Ascending aorta (tissue), 2 donors: ENCODE measurements at places on chromosomes 12 and 14. TPM values are rescaled to one million over a fixed set of nuclear protein-coding genes. Genes with fewer than 3 reads are reported as not detected.
A peak's percentile ranks its signal among the peaks of the same experiment; 100 is the strongest.

- DNase-seq, result no peak
Observed at GRCh38 chr14:73372529-73372928, 85.8 kb downstream of the NUMB start.

DNA sequence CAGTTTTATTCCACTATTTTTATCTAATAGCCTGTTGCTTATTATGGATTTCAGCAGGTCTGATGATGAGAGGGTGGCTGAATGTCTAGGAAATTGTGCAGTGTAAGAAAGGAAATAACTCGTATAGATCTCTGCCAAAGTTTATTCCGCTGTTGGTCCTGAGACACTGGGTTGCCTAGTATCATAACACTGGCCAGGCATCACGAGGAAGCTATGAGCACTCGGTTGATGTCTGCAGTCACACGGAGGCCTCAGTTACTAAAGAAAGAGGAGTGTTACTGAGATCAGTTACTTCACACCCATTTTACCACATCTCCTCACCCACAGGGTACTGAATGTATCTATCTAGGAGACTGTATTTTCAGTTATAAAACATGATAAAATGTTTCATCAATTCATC is 21.9 kb downstream of the BHLHE41 start:
- no peak for DNase-seq

DNA sequence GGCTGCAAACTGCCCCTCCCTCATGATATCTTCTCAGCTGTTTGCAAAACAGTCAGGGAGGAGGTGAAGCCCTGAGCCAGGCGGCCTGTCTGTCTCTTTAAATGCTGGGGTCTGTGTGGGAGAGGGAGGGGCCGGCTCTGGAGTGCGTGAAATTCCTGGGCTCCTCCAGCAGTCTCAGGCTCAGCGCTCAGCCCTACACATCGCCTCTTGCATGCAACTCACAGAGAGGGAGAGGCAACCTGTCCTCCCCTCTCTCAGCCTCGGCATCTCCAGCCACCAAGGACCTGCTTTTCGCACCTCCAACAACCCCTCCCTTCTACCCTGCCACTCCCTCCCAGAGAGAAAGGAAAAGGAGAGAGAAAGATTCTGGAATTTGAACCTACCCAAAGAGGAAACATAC is at the start of gene NRXN3:
TSS of gene NRXN3 (plus strand) at position 171 of the 400 bp plus-strand sequence. CDS start 72,721 bp downstream, outside the sequence.
- DNase-seq, result no peak

The ARMH4 gene
- total RNA-seq, result 3.8 TPM

The ALX1 gene
- not detected for total RNA-seq

GRCh38 chr12:14950421-14950820 is 11.0 kb downstream of the ARHGDIB start:
- DNase-seq, result no peak

The TMPRSS12 gene
- total RNA-seq, result not detected

- DNase-seq, result no peak
Observed at GRCh38 chr12:112183141-112184021, 58.0 kb downstream of the TRAFD1 start.

The RNF212B gene
- total RNA-seq, result not detected

DNA sequence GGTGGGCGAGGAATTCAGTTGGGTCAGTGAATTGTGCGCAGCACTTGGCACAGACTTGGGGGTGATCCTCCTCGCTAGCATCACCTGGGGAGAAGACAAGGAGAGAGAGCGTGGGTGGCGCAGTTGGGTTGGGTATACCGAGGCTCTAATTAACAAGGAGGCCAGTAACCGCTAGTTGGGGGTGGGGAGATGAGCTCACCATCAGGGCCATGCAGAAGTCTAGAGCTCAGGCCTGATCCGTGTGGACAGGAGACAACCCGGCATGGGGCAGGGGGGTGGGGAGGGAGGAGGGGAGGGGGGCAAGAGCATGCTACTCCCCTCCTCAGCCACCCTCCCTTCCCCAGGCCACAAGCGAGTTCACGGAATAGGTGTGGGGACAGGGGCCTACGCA is 580 bp downstream of the SALL2 start:
- no peak for DNase-seq

DNA sequence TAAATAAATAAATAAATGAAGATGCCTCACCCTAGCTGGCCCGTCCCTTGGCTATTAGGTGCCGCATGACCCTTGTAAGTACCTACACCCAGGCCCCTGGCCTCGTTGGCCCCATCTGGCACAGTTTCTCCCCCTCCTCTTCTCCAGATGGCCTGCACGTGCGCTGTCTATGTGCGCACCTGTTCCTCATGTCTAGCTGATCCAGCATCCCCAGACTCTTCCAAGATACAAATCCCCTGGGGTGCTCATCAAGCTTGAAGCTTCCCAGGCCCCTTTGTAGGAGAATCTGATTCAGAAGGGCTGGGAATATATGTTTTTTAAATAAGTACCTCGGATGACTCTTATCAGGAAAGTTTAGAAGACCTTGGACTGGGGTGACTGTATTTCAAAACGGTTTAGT is 133.3 kb downstream of the CHST11 start:
- no peak for DNase-seq

- no peak for DNase-seq
Observed at GRCh38 chr12:87491089-87491488, 538.1 kb downstream of the C12orf50 start.

GRCh38 chr14:77883131-77883846 is 83.4 kb downstream of the ADCK1 start:
- no peak for DNase-seq

DNA sequence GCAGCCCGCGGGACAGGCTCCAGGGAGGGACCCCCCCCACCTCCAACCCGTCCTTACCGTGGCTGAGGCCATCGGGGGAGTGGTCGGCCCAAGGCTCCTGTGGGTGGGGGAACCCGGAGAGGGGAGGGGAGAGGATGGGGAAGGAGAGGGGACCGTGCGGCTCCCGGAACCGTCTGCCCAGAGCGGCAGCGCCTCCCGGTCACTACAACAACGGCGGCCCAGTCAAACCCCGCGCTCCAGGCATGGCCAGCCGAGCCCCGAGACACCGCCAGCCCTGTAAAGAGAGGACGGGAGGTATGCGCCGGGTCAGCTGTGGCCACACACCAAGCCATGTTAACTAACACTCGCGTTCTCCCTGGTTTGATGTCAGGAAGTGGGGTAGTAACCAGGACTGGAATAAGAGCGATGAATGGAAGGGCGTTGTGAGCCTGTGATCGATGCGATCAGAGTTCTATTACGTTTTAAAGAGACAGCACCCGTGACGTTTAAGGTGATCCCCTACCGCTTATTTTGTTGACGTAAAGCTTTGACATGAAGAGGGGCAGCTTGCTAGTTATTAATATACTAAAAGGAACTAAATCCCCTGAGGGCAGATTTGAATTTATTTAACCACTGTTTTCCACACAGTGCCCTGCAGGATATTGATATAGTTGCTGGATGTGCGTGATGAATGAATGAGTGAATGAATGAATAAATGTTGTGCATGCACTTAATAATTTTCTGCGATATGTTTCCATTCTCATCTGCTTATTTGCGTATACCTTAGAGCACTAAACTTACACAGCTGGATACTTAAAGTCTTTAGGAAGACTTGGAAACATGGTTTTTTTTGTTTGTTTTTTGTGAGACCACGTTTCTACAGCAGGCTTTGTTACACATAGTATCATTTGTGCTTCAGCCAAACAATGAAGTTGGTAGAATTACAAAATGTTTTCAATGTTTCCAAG is at the start of gene POC1B:
TSS of gene POC1B (minus strand) at position 224 of the 947 bp plus-strand sequence. CDS start at position 72, 152 bp downstream.
- DNase-seq, result peak; percentile 29

DNA sequence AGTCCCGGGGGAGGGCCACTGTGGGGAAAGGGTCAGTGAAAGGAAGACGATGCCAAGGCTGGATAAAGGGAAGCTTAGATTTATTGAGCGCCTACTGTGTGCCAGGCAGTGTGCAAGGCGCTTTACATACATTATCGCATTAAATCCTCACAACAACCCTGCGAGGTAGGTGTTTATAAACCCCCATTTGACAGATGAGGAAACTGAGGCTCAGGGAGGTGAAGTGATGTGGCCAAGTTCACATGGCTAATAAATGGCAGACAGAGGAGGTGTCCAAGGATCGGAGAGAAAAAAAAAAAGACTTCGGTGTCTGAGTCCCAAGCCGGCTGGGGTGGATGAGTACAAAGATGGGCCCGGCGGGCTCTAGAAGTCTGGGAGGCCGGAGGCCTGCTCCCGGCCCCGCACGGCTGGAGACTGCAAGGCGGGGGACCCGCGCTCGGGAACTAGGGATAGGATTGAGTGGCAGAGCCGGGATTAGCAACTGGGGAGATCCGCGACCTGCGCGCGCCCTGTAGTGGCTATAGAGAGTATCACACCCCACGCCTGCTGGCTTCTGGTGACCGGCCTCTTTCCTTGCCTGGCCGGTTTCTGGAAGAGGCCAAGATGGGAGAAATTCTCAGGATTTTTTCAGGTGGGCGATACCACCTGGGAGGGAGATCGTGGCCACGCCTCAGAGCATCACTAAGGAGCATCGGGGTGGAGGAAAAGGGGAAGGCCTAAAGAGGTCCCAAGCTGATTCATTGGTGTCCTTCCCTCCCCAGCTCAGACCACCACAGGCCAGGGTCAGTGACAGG is 3.9 kb downstream of the DDN start:
- DNase-seq, result no peak

The CNTN1 gene
- total RNA-seq, result 0.75 TPM

DNA sequence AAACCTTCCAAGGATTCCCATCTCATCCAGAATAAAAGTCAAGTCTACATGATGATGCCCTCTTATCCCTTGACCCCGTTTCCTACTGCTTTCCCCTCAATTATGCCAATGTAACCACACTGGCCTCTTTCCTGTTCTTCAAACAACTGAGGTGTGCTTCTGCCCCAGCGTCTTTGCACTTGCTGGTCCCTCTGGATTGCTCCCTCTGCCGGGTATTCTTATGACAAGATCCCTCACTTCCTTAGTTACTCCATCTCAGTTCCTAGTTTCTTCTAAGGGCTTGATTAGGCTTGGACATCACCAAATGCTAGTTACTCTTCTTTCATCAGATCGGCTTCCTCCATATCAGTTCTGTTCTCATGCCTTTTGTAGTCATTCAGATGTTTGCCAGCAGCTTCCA is 32.7 kb upstream of the PELI2 start:
- no peak for DNase-seq
